ENCODE measurements at places on chromosomes 11 and 22.
A peak's percentile ranks its signal among the peaks of the same experiment; 100 is the strongest.

DNA sequence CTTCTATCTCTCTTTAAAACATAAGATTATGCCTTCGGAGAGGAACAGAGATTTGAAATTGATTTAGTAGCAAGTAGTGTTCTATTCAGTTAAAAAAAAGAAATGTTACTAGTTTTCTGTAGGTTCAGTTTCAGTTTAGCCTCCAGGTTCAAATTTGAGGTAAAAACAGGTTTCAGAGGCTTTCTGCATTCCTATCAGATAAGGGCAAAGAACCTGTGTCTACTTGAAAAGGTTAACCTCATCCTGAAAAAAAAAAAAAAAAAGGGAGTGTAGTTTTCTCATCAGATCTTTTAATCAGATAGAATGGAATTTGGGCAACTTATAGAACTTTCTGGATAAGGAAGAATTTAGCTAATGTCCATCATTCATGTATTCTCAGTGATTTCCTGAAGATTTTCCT, 12.1 kb downstream of the C11orf97 start:
- DNase-seq: no peak

GRCh38 chr22:23223569-23224317, 43.4 kb downstream of the BCR start:
- DNase-seq: no peak

DNA sequence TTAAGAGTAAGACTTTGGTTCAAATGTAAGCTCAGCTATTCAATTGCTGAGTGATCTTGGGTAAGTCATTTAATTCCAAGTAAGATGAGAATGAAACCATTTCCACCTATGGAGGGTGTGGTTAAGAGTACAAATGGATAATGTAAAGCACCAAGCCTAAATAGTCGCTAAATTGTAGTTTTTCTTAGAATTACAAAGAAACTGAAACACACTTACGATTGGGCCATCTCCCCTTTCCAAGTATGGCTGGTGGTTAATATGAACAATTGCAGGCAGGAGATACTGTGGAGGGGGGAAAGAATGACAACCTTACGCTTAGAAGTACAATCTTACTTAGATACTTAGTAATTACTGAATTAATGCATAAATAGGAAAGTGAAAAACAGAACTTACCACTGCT, 8.2 kb downstream of the DDX17 start:
- no peak for DNase-seq

GRCh38 chr22:42202669-42203068, 67.8 kb downstream of the TCF20 start:
- DNase-seq: peak; percentile 26

DNA sequence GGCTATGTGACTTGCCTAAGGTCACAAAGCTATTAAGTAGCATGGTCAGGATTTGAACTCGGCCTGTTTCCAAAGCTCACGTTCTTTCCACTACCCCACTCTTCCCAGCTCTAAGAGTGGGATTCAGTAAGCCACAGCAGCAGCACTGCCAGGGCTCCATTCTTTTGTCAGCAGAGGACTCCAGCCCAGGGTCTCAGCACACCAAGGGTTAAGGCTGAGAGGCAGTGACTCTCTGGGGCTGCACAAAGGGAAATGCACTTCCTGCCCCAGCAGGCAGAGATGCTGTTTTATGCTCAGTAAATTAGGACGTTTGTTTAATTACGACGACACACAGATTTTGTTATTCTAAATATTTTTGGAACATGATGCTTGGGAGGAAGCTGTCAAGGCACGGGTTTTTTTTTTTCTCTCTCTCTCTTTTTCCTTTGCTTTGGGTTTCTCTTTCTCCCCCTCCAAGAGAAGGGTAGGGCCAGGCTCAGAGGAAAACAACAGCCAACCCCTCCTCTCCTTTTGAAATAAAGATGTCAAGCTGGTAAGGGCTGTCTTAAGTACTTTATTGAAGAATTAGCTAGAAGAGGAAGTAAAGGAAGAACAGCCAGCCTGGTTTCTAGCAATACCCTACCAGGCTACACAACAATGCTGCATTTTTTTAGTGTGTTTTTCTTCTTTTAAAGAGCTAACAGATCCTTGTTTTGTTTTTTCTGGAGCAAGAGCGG, 2.8 kb downstream of the MYH9 start:
- DNase-seq: peak; percentile 43

DNA sequence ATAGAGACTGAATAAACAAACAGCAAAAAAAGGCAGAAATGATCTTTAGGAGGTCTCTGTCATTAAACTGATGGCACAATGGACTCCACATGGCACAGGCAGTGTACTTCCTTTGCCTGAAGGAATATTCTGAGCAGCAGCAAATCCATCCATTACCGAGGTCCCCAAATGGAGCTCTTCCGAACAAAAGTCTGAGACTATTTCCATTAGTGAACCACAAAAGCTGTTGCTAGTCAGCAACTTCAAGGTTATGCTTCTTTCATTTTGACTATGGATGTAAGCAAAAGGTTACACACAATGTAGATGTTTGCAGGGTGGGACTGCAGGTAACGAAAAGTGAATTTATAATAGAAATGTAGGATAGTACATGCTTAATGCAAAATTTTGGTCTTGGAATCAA, 14.5 kb downstream of the NARS2 start:
- DNase-seq: no peak

GRCh38 chr11:115326526-115326925, 177.7 kb downstream of the CADM1 start:
- DNase-seq: no peak

- DNase-seq: peak; percentile 69
Measured at GRCh38 chr22:40898850-40899357, 37.0 kb upstream of the DNAJB7 start.

GRCh38 chr22:23237841-23238240, 57.5 kb downstream of the BCR start:
- DNase-seq: no peak
